ENCODE measurements at places on chromosomes 5 and 9.

DNA sequence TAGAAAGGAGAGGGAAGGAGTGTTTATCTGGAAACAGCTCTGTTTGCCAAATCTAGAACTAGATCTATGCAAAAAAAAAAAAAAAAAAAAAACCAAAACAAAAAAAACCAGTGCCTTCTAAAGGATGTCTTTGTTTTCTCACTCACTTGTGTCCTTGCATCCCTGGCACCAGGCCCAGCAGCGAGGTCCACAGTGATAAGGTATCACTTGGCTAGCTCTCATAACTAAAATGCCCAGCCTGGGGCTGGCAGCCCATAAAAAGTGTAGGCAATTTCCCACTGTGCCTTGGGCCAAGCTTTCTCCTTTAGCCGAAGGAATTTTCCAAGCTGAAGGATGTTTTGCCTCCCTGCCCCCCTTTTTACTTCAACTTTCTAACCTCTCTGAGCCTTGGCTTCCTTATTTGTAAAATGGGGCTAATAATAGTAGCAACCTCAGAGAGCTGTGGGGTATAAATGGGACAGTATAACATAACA is 20.8 kb downstream of the RGS3 start:
- DNase-seq: no peak

- no peak for DNase-seq
Measured at GRCh38 chr5:179219661-179220620, 125.3 kb downstream of the ADAMTS2 start.

GRCh38 chr5:149060325-149060724 is 2.5 kb downstream of the SH3TC2 start:
- no peak for DNase-seq

- DNase-seq: no peak
Measured at GRCh38 chr5:102765350-102765749, 10.2 kb downstream of the PAM start.

- DNase-seq: no peak
Measured at GRCh38 chr5:158286827-158287226, 427.9 kb upstream of the CLINT1 start.

DNA sequence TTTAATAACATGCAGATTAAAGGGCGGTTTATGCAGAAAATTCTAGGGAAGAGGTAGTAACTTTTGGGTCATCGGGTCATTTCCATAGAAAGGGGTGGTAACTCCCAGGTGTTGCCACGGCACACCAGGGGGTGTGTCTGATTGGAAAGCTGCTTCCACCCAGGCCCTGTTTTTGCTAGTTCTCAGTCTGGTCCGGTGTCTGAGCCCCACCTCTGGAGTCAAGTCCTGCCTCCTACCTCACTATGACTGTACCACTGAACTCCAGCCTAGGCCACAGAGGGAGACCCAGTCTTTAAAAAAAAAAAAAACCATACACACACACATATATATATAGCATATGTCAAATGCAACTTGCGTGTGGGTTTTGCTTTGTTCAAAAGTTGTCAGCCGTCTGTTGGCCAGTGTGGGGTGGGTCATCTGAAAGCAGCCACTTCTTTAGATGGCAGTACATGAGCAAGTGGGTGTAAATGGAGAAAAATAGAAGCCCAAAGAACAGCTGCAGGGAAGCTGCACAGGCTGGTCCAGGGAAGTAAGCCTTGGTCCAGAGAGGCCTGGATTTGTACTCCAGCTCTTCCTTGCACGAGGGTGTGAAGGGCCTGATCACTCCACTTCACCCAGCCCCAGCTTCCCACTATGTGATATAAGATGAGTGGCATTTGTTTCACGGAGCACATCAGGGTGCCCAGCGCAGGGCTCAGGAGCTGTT is 110.7 kb upstream of the SPRY4 start:
- no peak for DNase-seq

DNA sequence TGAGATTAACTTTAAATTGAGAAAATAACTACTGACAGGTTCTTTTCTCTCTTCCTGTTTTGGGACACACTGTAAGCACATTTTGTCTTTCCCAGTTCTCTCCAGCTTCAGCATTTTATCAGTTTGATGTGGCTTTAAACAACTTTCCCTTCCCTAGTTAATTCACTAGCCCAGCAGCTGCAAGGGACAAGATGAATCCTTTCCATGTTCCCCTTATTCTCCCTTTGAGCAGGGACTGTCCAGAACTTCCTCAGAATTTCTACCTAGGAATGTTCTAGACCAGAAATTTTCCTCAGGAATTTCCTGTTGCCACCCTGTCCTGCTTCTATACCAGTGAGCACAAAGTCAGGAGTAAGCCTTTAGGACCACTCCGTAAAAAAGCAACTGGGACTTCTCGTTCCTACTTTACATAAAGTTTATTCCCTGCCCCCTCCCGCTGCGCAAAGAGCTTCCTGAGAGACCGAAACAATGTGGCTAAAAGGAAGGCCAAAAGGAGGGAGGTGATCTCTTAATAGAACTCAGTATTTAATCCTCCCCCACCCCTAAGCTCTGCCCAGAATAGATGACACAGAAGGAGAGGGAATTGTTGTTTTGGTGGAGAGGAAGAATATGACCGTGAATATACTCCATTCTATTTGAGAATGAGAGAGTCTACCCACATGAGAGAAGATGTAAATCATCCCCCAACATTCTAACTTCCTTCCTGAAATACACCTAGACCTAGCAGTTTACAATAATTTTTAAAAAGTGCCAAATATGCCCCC is 61.9 kb downstream of the GLIS3 start:
- DNase-seq: peak; percentile 11

GRCh38 chr9:26675035-26675434 is 217.6 kb downstream of the CAAP1 start:
- no peak for DNase-seq

DNA sequence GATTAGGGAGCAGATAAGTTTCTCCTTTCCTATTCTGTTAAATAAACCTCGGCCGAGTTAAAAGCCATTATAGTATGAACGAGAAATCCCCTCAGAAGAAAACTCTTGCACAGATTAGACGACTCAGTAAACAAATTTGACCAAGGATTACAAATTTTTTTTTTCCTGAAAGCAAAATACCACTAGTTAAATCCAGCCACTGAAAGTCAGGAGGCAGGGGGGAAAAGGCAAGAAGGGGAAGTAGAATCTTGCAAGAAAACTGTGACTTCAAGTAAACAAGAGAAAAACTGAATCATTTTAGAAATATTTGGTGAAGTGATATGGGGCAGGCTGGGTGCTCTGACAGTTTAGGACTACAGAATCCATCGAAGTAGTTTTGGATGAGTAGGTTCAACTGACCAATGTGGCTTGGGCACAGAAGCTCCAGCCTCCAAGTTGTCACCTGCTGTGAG is 251.0 kb downstream of the DENND1A start:
- peak; percentile 3 for DNase-seq

DNA sequence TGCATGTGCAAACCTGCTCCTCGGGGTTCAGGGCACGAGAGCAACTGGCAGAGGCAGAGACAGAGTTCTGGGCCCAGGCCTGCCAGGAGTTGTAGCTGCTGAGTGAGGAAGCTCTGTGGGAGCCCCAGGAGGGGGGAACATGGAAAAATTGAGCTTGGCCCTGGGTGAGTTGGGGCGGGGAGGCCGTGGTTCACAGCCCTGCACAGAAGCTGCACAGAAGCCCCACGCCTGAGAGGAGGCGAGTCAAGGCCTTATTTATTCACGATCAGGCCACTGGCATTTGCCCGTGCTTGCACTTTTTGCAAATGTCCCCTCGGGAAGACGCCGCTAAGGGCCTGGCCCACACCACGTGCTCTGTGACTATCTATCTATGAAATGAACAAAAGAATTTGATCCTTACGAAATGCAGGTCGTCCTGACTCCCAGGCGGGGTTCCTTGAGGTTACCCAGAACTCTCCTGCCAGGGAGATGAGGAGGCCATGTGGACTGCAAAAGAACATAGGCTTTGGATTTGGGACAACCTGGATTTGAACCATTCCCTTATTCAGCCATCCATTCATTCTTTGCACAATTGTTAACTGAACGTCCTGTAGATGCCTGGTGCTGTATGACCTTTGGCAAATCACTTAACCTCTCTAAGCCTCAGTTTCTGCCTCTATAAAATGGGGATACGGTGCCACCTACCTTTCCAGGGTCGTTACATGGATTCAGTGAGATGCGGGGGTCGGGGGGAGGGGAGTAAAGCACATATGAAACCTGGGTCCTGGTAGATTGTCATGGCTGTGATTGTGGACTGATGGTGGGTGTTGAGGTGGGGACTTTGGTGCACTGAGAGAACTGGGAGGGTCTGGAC is 17.9 kb downstream of the COL27A1 start:
- DNase-seq: no peak

DNA sequence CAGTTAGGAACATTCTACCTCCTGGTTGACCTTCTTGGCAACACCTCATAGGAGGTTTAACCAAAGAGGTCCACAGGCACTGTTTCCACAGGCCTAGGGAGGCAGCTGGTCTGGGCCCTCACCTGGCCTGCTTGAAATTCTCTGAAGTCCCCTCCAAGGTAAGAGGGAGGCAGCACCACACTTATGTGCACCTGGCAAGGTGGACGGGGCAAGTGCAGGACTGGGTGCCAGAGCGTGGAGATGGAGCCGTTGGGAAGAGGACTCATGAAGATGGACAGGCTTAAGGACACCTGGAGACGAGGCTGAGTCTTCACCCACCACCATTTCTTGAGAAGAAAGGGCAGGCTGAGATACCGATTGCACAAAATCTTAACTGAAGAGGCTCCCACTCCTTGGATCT is 6.6 kb upstream of the BARHL1 start:
- DNase-seq: no peak

- no peak for DNase-seq
Measured at GRCh38 chr5:116613445-116613844, 38.8 kb upstream of the SEMA6A start.

GRCh38 chr5:76299592-76299991 is 103.5 kb upstream of the IQGAP2 start:
- DNase-seq: no peak

DNA sequence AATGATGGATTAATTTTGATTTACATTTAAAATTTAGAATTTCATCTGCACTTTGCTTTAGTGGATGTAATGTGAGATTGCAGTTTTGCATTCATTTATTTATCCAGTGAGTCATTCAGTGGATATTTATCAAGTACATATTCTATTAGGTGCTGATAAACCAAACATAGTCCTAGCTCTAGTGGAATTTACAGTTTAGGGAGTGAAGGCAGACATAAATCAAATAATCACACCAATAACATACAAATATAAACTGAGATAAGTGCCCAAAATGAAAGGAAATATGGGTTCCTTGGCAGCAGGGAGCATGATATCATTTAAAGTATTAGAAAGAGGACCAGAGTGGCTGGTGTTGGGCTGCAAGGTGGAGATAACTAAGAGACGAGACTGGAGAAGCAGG is 14.7 kb upstream of the NIPBL start:
- DNase-seq: no peak

DNA sequence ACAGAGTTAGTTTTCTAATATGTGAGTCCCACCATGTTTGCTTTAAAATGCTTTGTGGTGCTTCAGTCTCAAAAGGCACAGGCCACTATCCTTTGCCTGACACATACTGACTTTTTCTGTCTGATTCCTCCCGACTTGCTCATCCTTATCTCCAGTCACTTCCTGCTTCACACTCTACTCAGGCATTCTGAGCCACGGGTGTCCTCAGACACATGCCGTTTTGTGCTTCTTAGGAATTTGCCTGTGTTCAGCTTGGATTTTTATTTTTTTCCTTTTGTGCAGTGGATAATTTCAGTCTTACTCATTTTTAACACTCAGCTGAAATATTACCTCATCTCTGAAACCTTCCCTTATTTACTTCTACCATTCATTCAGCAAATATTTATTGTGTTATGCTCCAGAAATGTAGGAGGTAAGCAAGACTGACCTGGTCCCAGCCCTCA is 54.1 kb downstream of the MAN2A1 start:
- no peak for DNase-seq

DNA sequence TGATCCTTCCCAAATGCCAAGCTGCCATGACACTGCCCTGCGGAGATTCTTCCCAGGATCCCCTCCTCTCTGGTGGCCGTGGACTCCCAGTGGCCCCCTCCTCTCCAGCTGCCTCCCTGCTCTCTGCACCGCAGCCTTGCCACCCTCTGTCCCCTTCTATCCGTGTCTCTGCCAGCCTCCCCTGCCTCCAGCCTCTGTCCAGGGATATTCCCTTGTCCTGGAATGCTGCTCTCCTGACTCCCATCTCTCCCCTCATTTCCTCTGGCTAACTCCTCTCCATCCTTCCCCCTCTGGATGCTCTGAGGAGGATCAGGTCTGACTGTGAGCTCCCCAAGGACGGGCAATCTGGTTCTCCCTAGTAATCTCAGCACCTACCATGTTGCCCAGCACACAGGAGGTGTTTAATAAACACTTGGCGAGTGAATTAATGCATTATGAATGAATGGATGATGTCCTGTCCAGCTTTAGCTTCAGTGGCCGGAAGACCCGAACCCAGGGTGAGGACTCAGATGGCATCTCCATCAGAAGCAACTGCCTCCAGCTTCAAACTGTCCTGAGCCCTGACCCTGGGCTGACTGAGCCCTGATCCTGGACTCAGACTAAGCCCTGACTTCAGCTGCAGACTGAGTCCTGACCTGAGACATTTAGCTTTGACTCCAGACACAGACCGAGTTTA is 7.5 kb upstream of the CRB2 start:
- no peak for DNase-seq

- no peak for DNase-seq
Measured at GRCh38 chr9:100317706-100318105, 35.0 kb downstream of the TEX10 start.

- DNase-seq: no peak
Measured at GRCh38 chr5:120146787-120147186, 317.3 kb upstream of the PRR16 start.

DNA sequence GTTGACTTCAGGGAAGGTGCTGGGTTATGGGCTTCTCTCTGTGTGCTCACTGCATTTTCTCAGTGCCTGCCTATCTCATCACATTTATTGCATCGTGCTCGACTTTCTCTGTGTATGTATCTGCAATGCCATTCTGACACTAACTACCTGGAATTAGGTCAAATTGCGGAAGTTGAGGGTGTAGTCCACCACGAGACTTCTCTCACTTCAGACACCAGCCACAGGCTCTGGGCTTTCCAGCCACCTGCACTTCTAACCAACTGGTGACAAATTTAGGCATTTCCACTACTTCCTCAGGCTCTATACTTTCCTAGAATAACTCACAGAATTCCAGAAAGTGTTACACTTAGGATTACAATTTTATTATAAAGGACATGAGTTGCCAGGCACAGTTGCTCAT is 188.6 kb upstream of the ZNF608 start:
- no peak for DNase-seq

- no peak for DNase-seq
Measured at GRCh38 chr9:113289091-113289490, 13.6 kb downstream of the PRPF4 start.

All from inflammatory macrophage treated with lipopolysaccharide for 4 hours (primary cell).